ENCODE measurements at places on chromosomes 2 and 18.

- no peak for DNase-seq
Observed at GRCh38 chr2:220077488-220077887, 450.1 kb downstream of the SLC4A3 start.

DNA sequence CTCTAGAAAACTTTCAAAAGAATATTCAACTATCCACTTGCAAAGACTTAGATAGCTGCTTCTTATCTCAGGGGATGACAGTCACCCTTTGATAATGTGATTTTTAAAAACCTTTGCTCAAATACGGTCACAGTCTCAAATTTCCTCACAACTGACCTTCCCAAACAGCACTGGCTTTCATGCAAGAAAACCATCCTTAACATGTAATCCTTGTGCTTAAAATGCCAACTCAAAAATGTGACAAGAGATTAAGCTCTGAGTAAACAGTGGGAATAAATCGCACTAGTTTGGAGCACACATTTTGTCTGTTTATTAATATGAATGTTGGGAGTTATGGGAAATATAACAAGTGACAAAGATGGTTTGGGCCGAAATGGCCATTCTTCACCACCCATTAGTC is 87.5 kb upstream of the CCBE1 start:
- DNase-seq = no peak

DNA sequence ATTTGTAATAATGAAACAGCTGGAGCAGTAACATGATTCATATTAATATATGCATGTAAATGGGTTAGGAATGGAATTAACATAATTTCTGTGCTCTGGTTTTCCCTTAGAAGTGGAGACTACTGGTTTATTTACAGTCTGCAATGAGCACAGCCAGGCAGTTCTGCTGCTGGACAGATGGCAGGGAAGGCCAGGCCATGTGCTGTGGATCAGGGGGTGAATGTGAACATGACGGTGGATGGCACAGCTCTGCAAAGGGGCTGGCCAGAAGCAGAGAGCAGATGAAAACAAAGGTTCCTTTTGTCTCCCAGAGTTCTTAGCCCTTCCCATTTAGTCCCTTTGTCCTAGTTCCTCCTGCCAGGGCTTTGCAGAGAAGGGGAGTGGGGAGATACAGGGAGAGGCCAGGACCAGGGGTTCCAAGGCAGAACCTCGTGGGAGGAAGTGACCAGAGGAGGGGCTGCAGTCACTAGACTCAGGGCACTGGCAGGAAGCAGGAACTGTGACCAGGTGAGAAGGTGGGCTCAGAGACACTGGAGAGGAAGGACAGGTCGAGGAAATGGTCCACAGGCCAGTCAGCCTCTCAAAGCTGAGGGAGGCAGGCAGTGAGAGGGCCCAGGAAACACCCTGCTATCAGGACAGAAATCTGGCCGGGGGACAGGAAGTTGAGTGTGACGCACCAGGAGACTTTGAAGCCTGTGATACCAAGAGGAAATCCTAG is 112.9 kb upstream of the ATP8B1 start:
- DNase-seq = no peak

GRCh38 chr2:3785220-3785889 is 82.0 kb downstream of the DCDC2C start:
- DNase-seq = no peak

GRCh38 chr2:195477996-195478382 is 179.0 kb upstream of the SLC39A10 start:
- DNase-seq = no peak

- no peak for DNase-seq
Observed at GRCh38 chr2:8547284-8548064, 134.4 kb upstream of the ID2 start.

GRCh38 chr2:101921953-101922325 is 69.8 kb upstream of the IL1R2 start:
- no peak for DNase-seq

GRCh38 chr2:203763938-203764664 is 57.7 kb downstream of the CD28 start:
- DNase-seq = no peak

DNA sequence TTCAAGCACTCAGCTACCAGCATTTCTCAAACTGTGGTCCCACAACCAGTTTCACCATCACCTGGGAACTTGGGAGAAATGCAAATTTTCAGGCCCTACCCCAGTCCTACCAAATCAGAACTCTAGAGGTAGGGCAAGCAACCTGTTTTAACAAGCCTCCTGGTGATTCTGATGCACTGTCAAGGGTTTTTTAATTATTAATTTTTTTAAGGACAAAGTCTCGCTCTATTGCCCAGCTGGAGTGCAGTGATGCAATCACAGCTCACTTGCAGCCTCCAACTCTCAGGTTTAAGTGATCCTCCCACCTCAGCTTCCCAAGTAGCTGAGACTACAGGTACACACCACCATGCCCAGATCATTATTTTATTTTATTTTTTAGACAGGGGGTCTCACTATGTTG is 7.8 kb downstream of the ACMSD start:
- no peak for DNase-seq

DNA sequence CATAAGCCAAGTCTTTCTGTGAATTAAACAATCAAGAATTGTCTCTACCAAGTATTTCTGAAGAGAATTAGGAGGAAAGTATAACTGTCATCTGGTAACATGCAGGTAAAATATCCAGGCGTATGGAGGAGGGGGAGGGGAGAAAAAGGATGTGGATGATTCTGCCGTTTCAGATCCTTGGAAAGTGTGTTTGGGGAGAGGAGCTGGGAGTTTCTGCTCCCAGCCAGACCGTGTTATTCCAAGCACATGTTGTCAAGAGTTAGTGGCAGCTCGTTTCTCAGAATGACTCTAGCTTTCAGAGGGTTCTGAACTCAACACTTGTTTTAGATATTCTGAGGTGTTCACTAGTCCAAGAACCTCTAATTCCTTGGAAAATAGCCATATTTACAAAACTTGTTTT is 137.6 kb downstream of the FAM124B start:
- DNase-seq = no peak

- DNase-seq = no peak
Observed at GRCh38 chr2:71692621-71693277, 239.4 kb downstream of the DYSF start.

DNA sequence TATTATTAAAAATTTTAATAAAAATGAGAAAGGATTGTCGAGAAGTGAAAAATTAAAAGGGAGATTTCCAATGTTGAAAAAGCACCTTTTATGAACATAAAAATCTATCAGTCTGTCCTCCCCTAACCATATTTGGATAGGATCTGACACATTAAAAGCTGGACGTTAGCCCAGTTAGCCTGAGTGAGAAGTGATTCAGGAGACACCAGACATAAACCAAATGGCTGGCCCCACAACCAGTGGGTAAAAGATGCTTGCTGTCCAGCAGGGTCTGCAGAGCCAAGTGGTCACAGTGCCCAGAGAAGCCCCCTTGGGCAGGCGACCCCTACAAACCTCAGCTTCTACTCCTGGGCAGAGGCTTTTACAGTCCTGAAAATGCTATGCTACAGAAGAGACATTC is 253.8 kb upstream of the LYPD1 start:
- no peak for DNase-seq

DNA sequence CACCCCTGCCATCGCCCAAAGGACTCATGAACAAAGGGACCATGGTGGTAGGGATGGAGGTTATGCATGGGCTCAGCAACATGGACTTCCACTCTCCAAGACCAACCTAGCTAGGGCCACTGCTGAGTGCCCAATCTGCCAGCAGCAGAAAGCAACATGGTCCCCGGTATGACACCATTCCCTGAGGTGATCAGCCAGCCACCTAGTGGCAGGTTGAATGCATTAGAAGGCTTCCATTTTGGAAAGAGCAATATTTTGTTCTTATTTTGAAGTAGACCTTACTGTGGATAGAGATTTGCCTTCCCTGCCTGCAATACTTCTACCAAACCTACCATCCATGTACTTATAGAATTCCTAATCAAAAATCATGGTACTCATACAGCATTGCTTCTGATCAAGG is 99.8 kb downstream of the METTL4 start:
- DNase-seq = no peak

- no peak for DNase-seq
Observed at GRCh38 chr2:50181212-50181611, 850.7 kb downstream of the NRXN1 start.
